Gastrocnemius medialis (tissue), 4 donors: ENCODE measurements at places on chromosomes 2 and 18. TPM values are rescaled to one million over a fixed set of nuclear protein-coding genes. Genes with fewer than 3 reads are reported as not detected.

DNA sequence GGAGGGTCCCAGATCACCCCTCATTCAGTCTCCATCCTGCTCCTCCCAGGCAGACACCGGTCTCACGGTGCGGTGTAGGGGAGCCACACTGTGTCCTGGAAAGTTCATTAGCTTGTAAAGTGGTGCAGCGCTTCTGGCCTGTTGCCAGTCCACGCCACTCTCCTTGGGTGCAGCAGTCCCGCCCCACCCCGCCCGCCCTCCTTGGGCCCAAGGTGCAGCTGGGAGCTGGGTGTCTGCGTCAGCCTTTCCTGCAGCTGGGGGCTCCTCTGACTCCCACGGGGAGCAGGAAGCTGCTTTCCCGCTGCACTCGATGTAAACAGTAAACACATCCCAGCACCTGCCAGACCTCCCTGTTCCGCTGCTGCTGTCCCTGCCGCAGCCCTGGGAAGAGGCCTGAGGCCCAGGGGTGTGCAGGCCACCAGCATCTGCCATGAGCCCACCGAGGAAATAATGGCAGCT is 53.8 kb upstream of the ASB18 start:
- no peak for DNase-seq

- DNase-seq: no peak
These were observed 9.5 kb downstream of the DCC start for GRCh38 chr18:52349498-52349897.

DNA sequence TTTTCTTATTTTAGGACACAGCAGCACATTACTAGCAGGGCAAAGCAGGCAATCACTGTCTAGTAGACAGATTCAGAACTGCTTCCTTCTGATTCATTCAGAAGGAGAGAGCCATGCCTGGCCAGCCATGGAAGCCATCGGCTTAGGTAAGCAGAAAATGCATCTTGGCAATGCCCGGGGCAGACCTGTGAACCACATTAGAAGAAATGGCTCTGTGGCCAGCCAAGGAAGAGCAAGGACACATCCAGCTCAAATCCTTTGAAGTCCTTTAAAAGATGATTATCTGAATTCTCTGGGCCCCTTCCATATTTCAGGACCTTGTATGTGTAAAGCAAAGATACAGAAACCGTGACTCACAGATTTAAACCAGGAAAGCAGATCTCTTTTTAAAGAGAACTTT is 227.4 kb downstream of the PID1 start:
- no peak for DNase-seq

Gene SERPINB13
- not detected for total RNA-seq

- DNase-seq: no peak
These were observed 10.1 kb downstream of the ABI2 start for GRCh38 chr2:203338322-203338721.

DNA sequence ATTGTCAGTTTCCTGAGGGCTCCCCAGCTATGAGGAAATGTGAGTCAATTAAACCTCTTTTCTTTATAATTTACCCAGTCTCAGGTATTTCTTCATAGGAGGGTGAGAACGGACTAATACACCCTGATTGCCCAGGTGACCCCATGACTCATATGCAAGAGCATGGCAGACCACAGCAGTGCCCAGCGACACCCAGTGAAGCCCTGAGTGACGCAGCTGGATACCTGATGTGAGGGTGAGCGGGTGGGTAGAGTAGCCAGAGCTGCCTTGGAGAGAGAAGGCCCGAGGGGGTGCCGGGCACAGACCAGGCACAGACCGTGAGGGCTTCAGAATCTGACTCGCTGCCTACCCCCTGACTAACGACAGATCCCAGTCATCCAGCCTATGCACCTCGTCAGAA is 15.4 kb downstream of the ALPG start:
- no peak for DNase-seq

DNA sequence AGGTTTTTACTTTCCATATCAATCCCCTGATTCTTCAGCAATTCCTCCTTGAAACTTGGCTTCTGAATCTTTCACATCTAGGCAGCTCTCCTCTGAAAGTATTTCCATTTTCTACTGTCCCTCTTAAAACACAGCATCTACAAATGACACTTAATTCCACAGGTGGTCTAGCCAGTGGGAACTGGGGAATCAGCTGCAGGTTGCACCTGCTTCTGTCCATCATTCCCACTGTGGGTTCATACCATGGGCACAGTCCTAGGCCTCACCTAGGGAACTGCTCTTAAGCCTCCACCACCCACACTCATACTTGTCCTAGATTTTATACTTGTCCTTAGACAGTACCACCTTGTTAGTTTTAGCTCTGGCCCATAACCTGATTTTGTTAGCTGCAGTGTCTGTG is 2.2 kb downstream of the LOXL3 start:
- no peak for DNase-seq

- no peak for DNase-seq
These were observed 93.9 kb downstream of the TTC32 start for GRCh38 chr2:19807866-19808265.

Gene KIF1A
- 0.33 TPM for total RNA-seq

Gene CFC1
- not detected for total RNA-seq

Gene NYAP2
- total RNA-seq: 0.36 TPM

DNA sequence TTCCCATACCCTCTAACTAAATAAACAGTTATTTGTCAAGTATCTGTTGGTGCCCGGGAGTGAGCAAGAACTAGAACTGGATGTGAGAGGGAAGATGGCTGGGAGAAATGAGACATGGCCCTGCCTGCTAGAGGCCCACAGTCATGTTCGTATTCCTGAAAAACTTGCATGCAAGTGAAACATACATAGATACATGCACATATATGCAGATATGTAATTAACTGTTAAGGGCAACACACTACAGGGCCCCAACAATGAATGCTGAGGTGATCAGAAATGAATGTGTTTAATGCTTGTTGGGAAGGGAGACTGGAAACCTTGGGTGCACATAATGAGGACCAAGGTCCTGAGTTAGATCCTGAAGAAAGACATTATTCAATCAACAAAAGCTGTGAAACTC is 49.8 kb downstream of the ADD2 start:
- no peak for DNase-seq

Gene CAPN14
- total RNA-seq: not detected

- no peak for DNase-seq
These were observed 12.4 kb upstream of the EPAS1 start for GRCh38 chr2:46284796-46285195.
